Stimulated activated CD8-positive, alpha-beta memory T cell treated with anti-CD3 and anti-CD28 coated beads, Interleukin-2, amount 100 ng/mL, for 48 hours (primary cell): ENCODE measurements at places on chromosomes 2 and 18.

DNA sequence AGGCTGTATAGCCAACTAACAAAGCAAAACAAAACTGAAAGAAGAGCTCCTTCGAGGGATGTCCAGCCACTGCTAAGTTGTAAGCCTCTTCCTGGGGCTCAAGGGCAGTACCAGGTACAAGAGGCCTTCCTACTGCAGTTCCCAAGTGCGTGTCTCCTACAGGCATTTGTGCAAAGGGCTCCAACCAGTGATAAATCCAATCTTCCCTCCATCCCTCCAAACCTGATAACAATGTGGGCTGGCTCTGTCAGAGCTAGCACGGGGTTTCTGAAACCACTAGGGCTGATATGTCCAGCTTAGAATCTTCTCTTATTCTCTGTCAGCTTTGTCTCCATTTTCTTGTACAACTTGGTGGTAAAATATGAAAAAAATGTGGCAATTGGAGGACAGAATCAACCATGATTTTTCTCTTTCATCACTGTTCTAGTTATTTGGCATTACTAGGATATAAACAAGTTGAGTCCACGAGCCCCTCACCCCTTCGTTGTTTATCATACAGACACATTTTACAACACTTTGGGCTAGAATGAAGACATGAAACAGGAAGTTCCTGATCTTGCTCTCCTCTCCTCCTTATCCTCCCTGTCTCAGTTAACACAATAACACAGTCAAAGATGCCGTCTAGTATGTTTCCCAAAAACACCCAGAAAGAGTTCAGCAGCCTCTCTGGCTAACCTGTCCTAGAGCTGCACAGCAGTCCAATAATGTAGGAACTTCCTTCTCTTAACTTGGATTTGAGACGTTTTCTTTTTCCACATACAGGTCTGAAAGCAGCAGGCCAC is 35.4 kb upstream of the WIPF1 start:
- no peak for DNase-seq

DNA sequence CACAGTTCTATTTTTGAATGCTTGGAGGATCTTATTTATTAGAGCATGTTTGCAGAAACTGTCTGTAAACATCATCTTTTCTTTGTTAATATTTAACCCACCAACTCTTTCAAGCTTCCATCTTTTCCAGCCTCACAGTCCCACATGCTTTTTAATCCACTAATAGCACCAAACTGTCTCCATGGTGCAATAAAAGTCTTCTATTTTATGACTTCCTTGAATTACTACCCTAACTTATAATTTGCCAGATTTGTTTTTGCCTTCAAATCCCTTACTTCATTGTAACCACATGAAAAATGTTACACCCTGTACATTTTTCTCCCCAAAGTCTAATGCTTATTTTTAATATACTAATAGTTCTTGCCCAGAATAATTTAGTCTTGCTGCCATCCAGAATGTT is 792.6 kb downstream of the PLCL1 start:
- no peak for DNase-seq

- no peak for DNase-seq
Observed at GRCh38 chr2:138475277-138475776, 26.2 kb upstream of the SPOPL start.

DNA sequence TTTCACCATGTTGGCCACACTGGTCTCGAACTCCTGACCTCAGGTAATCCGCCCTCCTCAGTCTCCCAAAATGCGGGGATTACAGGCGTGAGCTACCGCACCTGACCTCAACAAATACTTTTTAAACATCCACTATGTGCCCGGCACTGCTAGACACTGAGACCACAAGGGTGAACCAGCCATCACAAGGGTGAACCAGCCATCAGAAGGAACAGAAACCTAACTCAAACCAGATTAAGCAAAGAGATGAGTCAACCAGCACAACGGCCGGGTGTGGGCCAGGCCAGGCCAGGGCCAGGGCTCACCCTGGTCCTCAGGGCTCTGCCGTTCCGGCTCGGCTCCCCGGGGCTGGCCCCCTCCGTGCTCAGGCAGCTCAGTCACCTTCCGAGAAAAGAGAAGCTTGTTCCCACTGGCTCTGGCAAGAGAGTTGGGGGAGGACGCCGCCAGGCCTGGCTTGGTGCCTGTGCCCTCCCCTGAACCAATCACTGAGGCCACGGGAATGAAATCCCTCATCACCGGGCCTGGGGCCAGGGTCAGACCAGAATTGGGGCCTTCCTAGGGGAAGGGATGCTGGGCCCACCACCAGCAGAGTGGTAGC is 4.4 kb downstream of the TEX44 start:
- no peak for DNase-seq

- no peak for DNase-seq
Observed at GRCh38 chr2:140178234-140178633, 1398.0 kb upstream of the NXPH2 start.

DNA sequence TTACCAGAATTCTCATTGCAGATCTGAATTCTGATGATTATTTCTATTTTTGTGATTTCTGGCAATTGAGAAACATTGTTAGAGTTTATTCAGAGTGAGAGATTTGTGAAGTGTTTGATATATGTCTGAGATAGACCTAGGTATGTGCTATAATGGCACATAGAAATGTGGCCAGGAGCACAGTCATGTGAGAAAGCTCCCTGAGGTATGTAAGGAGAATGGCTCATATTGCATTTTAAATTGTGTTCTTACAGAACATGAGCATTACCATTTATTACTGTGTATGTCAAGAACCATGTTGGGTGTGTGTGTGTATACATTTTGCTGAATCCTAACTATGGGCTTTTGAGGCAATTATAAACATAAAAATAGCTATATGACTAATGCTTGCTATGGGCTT is 101.2 kb downstream of the RAPGEF4 start:
- no peak for DNase-seq

- DNase-seq = no peak
Observed at GRCh38 chr2:879540-879939, 71.1 kb upstream of the SNTG2 start.

DNA sequence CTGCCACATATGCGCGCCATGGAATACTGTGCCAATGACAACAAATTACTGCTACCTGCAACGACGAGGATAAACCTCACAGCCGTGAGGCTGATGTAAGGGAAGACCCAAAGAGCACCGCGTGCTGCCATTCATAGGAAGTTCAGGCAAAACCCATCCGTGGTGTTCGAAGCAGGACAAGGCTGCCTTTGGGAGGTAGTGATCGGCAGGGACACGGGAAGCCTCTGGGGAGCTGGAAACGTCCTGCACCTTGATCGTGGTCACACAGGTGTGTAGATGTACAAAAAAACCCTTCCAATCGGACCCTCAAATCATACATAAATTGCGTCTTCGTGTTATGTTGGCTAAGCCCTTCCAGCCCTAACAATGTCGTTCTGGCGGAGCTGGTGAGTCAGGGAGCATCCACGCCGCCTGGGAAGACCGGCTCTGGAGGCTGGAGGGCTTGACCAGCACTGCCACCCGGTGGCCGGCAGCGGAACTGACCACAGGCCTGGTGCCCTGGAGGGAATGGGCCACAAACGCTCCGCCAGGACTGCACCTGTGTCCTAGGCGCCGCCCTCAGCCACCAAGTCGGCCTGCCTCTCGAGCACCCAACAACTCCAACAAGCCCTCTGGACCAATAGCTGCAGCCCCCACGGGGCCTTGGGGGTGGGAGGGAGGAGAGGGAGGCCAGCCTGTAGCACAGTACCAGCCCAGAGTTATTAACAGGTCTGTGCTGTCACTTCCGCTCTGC is 4.1 kb upstream of the NEURL3 start:
- peak; percentile 65 for DNase-seq

DNA sequence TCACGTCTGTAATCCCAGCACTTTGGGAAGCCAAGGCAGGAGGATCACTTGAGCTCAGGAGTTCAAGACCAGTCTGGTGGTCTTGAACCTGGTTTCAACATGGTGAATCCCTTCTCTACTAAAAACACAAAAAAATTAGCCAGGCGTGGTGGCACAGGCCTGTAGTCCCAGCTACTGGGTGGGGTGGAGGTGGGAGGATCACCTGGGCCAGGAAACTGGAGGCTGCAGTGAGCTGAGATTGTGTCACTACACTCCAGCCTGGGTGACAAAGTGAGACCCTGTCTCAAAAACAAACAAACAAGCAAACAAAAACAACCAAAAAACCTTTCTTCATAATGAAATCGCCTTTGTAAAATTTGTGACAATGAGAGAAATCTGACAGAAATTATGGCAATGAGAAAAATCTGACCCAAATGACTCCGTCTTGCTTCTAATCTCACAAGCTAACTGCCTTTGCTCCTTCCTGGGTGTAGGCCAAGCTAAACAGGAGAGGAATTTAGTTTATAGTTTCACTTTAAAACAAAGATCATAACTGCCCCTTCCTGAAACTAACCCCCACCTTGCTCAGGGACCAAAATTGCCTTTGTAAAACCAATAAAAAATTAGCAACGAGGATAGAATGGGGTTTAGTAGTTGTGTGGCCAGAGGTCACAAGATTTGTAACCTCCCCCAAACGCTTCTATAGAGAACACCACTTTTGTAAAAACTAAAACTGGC is 60.7 kb upstream of the KIF5C start:
- no peak for DNase-seq

DNA sequence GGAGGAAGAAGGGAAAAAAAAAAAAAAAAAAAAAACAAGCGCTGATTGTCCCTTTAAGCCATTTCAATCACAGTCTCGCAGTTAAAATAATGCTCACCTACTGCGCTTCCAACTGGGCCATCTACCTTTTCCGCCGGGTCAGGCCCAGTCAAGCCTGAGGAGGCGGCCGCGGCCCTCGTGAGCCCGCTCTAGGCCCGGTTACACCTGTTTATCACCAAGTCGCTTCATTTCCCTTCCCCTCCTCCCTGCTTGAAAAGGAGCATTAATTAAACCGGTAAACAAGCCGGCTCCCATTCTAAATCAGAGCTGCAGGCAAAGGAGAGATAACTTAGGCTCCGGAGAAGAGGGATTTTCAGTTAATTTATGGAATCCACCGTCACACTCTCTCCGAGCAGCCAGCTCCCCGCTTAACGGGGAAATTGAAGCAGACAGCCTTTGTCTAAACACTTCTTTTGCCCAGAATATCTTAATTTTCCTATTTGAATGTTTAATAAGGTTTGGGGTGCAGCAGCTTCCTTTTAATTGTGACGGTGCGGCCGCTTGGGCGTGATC is 140.1 kb upstream of the SIX3 start:
- DNase-seq = no peak

- DNase-seq = no peak
Observed at GRCh38 chr2:85145116-85145820, 12.1 kb downstream of the TCF7L1 start.

- no peak for DNase-seq
Observed at GRCh38 chr2:150167711-150168110, 319.8 kb downstream of the RND3 start.

DNA sequence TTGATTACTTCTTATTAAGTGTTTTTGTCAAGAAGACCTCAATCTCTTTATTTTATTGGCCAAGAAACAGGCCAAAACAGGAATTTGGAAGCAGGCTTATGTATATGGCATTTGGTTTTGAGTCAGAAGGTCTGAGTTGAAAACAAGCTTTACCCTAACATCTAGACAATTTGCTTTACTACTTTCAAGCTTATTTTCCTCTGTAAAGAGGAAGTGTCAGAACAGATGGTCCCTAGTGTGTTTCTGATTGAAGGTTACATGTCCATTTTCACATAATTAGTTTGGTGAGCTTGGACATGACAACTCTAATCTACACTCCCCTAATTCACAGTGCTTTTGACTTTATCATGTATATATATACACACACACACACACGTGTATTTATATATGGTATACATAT is 19.8 kb upstream of the MAP4K4 start:
- no peak for DNase-seq
